Gastrocnemius medialis (tissue), 4 donors: ENCODE measurements at places on chromosomes 3 and 15.

DNA sequence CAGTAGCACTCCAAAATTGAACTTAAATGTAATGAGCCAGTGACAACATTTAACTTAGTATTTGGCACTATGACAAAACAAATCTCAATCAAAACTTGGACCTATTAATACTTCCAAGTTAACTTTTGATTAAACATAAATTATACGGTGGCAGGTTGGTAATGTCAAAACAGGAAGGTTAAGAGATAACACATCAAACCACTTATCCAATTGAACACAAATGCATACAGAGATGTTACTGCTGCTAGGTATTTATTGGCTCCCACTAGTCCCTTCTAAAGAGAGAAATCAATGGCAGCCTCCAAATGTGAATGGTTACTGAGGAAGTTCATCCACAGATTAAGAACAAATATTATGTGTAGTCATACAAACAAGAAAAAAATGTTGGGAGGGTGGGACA is 1.8 kb downstream of the GSK3B start:
- DNase-seq: no peak

- no peak for DNase-seq
Observed at GRCh38 chr15:63669074-63669473, 71.9 kb downstream of the FBXL22 start.

DNA sequence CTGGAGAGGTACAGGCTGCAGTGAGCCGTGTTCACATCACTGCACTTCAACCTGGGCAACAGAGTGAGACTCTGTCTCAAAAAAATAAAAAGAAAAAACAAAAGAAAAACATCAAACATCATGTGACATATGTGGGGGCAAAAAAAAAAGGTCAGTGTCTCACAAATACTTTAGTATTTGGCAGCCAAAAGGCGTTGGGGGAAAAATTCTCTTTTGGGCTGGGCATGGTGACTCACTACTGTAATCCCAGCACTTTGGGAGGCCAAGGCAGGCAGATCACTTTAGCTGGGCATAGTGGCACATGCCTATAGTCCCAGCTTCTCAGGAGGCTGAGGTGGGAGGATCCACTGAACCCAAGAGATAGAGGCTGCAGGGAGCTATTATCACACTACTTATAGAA is 47.6 kb downstream of the TMCC1 start:
- no peak for DNase-seq

GRCh38 chr15:34944936-34945335 is 24.6 kb downstream of the AQR start:
- DNase-seq: no peak

DNA sequence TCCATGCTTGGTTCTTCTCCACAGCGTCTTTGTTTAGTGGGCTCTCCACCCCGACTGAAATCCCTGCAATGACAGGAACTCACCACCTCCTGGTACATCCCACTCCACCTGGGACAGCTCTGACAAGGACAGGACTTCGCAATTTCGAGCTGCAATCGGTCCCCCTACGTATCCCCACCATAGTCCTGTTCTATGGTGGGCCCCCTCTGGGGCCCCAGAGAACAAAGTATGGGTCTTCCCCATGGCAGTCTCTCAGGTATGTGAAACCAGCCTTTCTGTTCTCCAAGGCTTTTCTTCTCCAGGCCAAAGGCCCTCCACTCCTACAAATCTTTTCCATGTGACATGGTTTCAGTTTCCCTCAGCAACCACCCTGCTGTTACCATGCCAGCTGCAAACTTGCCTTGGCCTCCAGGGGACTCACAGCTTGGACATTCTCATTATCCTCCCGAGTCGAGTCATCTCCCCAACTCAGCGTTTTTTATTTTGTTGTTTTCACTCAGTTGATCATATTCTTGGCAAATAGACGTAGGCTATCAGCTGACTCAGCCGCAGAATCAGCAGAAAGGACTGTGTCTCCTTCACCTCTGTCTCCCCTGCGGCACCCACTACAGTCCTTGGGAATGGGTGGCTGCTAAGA is 233.3 kb downstream of the OPA1 start:
- peak; percentile 22 for DNase-seq

DNA sequence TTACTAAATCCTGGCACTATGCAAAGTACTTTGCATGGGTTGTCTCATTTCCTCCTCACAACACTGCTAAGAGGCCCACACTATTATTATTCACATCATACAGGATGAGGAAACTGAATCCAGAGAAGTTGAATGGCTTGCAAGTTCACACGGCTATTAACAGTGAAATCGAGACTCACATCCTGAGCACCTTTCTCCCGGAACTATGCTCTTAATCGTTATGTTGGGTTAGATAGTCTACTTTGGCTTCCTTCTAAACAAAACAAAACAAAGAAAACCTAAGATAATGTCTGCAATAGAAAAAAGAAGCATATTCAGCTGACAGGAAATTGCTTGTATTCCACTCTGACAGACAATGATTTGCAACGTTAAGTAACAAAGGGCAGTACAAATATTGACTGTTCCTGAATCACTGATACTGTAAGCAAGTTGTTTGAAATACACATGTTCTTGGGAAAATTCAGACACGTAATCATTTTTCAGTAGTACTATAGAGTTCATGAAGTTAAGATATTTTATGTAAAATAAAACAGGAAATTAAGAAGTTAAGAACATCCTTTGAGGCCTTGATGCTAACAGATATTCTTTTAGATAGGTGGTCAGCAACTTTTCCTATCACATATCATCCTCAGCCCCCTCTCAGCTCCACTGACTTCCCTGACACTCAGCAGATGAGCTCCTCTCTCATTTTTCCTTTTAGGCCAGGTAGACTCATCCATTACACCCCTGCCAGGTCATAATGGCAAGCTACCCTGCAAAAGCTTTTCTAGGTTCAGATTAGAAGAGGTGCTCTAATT is 40.7 kb downstream of the C2CD4B start:
- DNase-seq: no peak

- no peak for DNase-seq
Observed at GRCh38 chr3:115862099-115862498, 238.8 kb downstream of the GAP43 start.

DNA sequence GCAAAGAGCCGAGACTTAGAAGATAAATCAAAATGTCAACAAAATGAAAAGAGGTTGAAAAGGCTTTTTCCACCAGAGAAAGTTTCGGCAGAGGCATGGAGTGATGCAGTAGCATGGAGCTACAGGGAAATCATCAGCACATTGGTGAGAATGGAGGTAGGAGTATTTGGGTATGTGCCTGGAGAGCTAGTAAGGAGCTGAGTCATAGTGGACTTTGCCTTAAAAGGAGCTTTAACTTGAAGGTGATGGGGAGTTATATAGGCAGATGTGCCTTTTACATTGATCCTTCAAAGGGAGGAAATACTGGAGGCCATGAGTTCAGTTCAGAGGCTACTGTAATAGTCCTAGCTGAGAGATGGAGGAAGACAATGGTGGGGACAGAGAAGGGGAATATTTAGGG is 44.3 kb downstream of the IL5RA start:
- no peak for DNase-seq

- DNase-seq: no peak
Observed at GRCh38 chr15:57390583-57390982, 14.3 kb downstream of the CGNL1 start.

- no peak for DNase-seq
Observed at GRCh38 chr3:53650424-53650823, 156.0 kb downstream of the CACNA1D start.

DNA sequence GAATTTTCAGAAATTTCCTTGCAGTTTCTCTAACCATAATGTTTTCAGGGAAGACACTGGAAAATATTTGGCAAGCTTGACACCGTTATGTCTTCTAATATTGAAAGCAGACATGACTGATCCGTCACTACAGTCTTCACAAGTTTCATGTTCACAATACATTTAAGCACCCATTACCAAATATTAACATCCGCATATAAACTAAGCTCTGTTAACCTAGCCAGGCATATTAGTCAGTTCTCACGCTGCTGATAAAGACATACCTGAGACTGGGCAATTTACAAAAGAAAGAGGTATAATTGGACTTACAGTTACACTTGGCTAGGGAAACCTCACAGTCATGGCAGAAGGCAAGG is 162.7 kb upstream of the LYSMD4 start:
- DNase-seq: no peak

DNA sequence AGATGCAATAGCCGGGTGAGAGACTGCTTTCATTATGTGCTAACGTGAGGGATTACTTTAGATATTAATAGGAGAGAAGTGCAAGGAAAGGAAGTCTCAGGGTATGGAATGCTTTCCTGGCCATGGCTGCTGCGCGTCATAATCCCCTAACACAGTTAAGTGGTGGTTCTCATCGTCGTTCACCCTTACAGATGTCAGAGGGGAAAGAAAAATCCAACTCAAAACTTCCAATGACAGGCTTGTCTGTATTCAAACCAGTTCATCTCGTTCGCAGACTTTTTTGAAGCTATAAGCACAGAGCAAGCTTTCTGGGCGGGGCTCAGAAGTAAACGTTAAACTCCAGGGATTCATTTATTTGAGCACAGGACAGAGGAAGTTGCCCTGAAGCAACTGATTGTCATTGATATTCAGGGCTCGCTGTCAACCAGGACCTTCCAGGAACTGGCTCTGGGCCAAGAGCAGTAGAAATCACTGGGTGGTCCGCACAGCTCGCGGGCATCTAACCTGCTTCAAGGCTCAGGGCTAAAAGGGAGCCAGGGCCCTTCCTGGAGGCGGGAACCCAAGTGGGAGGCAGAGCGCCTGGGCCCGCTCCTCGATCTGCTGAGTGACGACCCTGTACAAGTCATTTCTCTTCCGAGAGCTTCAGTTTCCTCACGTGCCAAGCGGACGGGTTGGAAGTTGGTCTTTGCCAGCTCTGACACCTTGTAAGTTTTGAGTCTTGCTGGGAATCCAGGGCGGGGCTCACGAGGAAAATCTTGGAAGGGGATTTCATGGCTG is 1.1 kb upstream of the LPP start:
- DNase-seq: peak; percentile 60

- DNase-seq: no peak
Observed at GRCh38 chr3:102265720-102266119, 169.1 kb upstream of the ZPLD1 start.

GRCh38 chr3:188486952-188487351 is 333.0 kb downstream of the LPP start:
- DNase-seq: no peak

DNA sequence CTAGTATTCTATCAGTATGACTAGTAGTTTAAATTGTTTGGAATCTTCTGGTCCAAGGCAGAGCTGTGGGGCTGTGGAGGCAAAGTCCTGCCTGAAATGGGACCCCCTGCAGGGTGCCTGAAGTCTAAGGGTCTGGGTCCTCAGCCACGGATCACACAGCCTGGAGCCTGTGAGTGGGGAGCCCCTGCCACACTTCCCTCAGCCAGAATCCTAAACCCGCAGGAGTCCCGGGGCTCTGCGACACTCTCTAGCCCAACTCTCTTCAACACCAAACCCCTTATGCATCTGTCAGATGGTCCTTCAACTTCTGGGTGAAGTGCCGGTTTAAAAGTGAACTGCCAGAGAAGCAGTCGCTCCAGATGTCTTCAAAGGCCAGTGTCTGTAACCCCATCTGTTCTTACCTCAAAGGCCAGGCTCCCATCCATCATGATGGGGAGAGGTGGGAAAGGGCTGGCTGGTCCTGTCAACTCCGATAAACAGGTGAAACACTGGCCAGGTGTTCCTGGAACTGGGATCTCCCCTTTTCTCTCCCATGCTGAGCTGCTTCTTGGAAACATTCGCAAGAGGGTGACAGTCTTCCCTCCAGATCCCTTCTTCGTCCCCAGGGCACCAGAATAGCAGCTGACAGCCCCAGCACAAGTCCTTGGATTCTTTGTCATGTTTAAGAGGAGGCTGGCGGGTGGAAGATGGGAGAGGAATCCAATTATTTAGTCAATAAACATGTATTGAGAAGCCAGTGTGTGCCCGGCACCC is 45.6 kb downstream of the CPN2 start:
- DNase-seq: no peak

DNA sequence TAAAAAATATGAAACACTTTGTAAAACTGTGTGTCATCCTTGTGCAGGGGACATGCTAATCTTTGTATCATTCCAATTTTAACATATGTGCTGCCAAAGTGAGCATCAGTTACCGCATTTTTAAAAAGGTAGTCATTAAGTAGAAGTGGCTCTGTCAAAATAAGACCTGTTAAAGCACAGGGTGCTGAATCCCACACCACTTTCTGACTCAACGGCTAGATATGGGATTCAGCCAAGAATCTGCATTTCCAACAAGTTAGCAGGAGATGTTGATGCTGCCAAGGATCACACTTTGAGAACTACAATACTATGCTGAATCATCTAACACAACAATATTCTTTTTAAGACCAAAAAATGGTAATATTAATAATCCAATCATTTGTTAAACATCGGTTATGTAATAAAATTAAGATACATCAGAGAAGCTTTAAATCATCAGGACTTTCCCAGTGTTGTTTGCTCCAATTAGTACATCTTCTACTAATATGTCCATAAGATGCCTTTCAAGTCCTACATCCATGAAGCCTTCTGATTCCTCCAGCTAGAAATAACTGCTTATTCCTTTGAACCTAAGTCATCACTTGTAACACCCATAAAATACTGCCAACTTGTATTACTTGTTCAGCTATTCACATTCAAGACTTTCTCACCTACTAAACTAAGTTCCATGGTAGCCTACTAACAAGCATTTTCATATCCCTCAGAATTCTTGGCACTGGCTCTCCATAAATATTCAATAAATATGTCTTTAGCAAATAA is 71.1 kb downstream of the TBL1XR1 start:
- DNase-seq: no peak

DNA sequence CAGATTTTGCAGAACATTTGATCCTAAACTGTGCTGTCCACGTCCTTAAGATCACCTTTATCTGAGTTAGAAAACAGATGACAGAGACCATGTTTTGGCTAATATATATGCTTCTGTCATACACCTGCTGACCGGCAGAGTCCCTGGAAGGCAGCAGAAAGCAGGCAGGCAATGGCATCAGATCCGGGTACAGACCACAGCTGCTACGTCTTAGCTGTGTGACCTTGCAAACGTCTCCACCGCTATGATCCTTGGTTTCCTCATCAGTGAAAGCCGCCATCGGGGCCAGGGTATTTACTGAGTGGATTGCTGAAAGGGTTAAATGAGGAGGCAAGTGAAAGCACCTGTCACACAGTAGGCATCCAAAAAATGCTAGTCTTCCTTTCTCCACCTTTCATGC is 72.1 kb downstream of the ABTB1 start:
- no peak for DNase-seq

DNA sequence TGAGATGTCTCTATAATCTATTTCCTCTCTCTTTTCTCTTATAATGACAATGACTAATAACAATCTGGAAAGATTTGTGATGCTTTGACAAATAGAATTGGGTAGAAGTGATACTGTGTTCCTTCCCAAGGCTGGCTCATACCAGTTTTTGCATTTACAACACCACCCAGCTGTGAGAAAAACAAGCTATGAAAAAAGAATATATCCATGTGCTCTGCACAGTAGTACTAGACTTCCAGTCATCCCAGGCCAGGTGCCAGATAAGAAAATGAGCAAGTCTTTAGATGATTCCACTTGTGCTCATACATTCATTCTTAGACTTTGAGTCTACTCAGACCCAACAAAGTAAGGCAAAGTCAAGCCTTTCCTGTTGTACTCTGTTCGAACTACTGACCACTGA is 350.2 kb upstream of the POU1F1 start:
- DNase-seq: no peak

GRCh38 chr3:84987706-84988504 is 29.1 kb downstream of the CADM2 start:
- no peak for DNase-seq
